ENCODE measurements at places on chromosomes 2 and 18.

GRCh38 chr18:13437034-13437433 is 218.5 kb downstream of the LDLRAD4 start:
- DNase-seq: no peak

GRCh38 chr18:59021500-59021899 is 118.2 kb upstream of the SEC11C start:
- DNase-seq: no peak

DNA sequence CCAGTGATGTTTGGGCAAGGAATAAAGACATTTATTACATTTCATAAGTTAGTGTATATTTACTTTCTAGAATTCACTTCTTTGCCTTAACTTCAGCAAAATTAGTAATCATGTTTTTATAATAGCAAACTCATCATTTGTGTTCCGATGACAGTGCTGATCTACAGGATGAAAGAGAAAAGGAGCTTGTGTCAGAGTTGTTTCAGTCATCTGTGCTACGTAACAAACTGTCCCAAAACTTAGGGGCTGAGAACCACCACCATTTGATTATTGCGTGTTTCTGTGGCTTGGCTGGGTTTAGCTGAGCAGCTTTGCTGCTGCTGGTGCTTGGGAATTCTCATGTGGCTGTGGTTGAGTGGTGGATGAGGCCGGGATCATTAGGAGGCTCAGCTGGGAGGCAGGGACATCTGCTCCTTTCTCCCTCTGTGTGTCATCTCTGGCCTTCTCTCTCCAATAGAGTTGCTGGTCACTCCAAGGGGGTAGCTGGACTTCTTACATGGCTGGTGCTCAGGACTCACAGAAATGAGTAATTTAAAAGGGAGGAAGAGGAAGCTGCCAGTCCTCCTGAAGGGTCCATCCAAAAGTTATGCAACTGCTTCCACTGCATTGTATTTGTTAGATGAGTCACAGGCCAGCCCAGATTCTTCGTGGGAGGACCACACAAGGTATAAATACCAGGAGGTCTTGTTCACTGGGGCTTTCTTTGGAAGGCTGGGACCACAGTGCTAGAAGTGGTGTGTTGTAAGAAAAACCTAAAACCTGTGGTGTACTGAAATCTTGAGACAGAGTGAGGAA is 43.4 kb upstream of the HAAO start:
- DNase-seq: no peak

- DNase-seq: no peak
These were observed 10.5 kb upstream of the TMSB10 start for GRCh38 chr2:84894758-84895520.

- DNase-seq: no peak
These were observed 101.3 kb upstream of the NDUFV2 start for GRCh38 chr18:9001209-9001608.

DNA sequence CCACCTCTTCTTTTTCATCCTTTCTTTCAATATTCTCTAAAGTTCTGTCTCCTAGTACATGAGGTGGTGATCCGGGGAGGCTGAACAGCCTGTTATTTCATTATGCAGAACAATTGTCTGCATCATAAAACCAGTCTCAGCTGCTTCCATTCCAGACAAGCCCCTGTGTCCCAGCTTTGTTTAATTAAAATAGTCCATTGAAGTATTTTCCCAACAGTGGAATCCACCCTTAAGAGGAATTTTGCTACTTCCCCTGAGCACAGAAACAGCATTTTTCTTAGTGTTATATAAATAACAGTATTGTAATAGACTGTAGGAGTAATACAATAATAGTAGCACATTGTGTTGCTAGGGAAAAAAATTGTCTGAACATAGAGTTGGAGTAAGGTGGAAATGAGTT is 395.4 kb upstream of the TCF4 start:
- DNase-seq: no peak

DNA sequence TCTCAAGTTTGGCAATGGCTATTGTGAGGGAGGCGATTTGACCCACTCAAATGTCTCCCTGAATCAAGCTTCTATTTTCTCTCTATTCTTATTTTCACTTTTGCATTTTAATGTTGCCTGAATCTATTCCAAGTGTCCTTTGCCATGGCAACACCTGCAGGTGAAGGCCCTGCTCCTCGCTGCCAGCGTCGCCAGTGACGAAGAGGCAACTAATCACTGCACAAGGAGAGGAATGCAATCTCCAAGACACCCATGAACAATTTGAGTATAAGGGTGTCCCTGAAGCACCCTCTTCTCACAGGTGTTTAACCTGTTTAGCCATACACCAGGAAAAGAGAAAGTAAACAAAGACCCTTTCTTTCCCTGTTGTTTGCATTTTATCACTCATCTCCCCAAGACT is 165.6 kb upstream of the VRK2 start:
- no peak for DNase-seq

GRCh38 chr2:71500426-71501079 is 47.2 kb downstream of the DYSF start:
- no peak for DNase-seq

DNA sequence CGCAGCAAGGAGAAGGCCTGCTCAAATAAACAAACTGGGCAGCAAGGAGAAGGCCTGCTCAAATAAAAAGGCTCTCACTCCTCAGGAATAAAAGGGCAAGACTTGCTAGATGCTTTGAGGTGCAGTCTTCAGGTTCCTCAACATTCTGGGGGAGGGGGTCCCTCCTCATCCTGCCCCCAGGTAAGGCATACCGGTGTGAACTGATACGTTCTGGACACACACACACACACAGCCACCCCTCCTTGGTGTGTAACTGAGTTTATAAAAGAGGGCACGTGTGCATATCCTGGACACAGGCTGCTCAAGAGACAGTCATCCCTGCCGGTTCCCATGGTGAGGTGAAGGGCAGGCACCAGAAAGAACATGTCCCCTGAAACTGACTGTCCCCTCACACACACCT is 4.5 kb downstream of the TEX261 start:
- DNase-seq: no peak

GRCh38 chr2:83261591-83262136 is 1197.4 kb downstream of the SUCLG1 start:
- DNase-seq: no peak

- DNase-seq: no peak
These were observed 16.7 kb downstream of the IL1R1 start for GRCh38 chr2:102159295-102159694.

GRCh38 chr2:159505196-159505595 is 111.2 kb downstream of the BAZ2B start:
- DNase-seq: no peak

GRCh38 chr2:37439131-37439642 is 94.8 kb downstream of the QPCT start:
- DNase-seq: no peak

GRCh38 chr18:58369616-58370015 is 259.3 kb downstream of the ALPK2 start:
- DNase-seq: no peak

GRCh38 chr18:12837747-12838146 is 46.3 kb downstream of the PTPN2 start:
- no peak for DNase-seq

GRCh38 chr2:57959390-57959789 is 87.2 kb upstream of the VRK2 start:
- DNase-seq: no peak

DNA sequence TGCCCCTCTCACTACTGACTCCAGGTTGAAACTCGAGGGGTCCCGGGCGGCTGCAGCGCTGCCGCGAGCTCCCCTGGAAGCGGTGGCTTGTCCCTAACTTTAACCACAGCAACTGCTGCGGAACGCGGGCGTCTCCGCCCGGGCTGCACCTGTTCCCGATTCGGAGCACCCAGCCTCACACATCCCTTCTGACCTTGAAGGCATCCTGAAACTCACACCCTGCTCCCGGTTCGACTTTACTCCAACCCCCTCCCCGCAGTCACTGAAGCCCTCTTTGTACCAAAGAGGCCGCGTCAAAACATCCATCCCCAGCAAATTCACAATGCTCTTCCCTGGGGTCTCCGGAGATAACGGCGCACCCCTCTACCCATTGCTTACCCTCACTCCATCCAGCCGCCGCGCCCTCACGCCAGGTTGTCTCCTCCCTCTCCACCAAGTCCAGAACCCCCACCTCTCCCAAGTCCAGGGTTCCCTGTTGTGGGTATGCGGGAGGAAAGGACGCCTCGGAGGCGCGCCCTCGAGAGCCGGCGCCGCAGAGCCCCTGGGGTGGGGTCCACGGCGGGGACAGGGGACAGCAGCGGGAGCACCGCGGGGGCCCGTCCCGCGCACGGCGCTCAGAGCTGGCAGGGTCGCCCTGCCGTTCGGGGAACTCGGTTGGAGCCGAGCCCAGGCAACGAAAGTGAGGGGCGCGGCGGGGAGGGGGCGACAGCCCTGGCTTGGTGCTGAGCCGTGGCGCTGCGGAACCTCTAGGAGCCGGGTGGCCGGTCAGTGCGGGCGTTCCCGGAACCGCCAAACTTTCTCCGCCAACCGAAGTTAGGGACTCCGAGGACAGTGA is 934 bp downstream of the MYO5B start:
- DNase-seq: no peak

DNA sequence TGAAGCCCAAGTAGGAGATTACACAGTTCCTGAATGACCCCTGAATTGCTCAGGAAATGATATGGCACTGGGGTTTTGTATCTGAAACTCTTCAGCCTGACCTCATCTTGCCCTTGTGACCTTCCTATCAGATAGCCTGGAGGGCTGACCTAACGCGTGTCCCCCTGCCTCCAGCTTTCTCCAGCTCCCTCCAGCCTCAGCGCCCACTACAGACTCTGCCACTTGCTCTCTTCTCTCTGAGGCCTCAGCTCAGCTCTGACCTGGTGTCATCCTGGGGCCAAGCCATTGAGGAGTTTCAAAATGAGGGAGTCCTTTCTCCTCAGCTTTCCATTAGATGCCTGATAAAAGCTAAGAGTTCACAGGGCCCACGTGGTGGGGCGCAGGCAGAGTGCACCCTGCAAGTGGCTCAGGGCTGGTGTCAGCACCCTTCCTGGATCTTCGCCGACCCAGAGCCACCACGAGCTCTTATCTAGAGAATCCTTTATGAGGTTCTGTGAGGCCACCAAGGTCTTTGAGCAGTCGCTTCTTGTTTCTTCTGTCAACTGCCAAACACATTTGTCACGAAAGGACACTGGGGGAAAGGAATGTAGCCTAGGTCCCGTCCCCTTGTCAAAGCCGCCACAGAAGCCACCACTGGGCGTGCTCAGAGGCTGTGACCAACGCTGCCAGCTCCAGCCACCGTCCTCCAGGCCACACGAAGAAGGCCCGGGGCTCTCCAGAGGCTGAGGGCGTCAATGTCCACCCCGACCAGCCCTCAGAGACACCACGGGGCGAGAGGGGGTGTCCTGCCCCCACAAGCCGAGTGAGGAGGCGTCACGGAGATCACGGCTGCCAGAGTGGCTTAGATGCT is 131.3 kb upstream of the GPC1 start:
- DNase-seq: no peak

- no peak for DNase-seq
These were observed 43.4 kb upstream of the TNFRSF11A start for GRCh38 chr18:62281684-62282083.

DNA sequence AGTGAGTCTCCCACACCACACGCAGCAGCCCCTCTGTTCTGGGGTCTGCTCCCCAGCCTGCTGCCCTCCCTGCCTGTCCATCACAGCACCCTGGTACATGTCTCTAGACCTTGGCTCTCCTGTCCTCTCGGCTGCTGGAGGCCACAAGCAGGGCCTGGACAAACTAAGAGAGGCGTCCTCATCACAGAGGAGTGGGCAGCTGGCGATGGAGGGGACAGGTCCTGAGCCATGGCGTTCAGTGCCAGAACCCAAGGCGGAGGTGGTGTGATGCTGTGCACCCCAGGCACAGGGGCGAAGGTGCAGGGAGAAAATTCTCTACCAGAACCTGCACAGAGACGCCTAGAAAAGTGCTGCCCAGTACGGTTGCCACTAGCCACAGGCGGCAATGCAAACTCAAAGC is 47.4 kb downstream of the BIN1 start:
- no peak for DNase-seq

- DNase-seq: no peak
These were observed 181.1 kb upstream of the PGAP1 start for GRCh38 chr2:197107291-197108269.

- DNase-seq: no peak
These were observed 39.0 kb upstream of the LYPD6B start for GRCh38 chr2:148999451-148999921.

- no peak for DNase-seq
These were observed 41.9 kb upstream of the RHOB start for GRCh38 chr2:20404950-20405349.

All from stimulated activated CD4-positive, alpha-beta T cell treated with anti-CD3 and anti-CD28 coated beads, TNF-alpha, amount 100 ng/mL, for 1 hour (primary cell).